ENCODE measurements at places on chromosomes 7 and 10.

DNA sequence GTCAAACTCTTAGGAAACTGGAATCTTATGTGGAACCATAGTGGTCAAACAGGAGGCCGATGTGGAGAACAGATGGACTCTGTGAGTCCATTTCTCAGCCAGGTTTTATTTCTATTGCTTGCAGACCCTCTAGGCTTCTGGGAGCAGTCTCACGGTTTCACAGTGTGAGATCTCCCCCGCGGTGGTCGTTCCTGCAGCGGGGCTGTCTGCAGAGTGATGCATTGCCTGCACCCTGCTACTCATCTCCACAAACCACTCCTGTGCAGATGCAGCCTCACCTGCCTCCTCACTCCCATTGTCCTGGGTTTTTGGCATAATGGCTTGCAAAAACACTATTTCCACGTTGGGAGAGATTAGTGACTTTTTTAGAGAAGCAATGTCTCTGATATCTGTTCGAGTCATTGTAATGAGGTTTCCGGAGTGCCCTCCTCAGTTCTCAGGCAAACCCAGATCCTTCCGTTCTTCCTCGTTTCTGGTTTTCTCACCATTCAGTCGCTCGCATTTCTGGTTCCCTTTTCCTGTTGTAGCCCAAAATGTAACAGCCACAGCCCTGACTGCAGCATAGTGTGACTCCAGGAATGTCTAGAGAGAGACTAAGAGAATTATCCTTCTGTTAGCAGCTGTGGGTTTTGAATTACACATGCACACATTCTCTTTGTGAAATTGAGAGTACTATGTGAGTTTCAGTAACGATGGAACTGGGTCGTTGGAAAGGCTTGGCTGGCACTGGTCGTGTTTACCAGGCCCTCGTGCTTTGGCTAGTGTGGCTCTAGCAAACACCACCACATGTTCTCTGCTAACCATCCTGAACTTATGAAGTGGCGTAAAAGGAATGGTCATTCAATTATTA lies 30.2 kb downstream of the ACADSB start:
- no peak for DNase-seq

GRCh38 chr7:64849250-64849923 lies 53.7 kb upstream of the ZNF273 start:
- DNase-seq: no peak

- DNase-seq: no peak
Observed at GRCh38 chr7:75642810-75643486, 95.8 kb downstream of the HIP1 start.

DNA sequence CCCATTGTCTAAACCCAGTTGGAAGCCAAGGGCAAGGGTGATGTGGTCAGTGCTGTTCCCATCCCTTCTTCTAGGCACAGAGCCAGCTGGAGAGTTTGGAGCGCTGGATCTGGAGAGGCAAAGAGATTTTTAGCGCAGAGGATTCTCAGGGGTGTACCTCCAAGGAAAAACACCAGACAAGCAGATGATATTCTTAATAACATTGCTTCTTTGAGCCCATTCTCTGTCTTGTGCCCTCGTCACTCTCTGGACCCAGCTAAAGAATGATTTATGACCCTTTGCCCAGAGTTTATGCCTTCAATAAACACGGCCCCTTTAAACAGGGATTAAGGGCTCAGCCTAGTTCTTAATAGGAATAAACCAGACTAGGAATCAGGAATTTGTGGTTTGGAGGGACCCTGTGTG lies 4.7 kb upstream of the HIP1 start:
- DNase-seq: no peak

DNA sequence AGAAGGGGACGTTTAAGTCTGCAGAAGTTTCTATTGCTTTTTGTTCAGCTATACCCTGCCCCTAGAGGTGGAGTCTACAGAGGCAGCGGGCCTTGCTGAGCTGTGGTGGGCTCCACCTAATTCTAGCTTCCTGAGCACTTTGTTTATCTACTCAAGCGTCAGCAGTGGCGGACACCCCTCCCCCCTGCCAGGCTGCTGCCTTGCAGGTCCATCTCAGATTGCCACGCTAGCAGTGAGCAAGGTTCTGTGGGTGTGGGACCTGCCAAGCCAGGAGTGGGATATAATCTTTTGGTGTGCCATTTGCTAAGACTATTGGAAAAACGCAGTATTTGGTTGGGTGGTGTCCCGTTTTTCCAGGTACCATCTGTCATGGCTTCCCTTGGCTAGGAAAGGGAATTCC lies 147.3 kb upstream of the PRPS1L1 start:
- no peak for DNase-seq

GRCh38 chr7:77538281-77539212 lies 1.5 kb downstream of the PTPN12 start:
- DNase-seq: no peak

GRCh38 chr7:95881597-95881996 lies 109.2 kb downstream of the DYNC1I1 start:
- no peak for DNase-seq

DNA sequence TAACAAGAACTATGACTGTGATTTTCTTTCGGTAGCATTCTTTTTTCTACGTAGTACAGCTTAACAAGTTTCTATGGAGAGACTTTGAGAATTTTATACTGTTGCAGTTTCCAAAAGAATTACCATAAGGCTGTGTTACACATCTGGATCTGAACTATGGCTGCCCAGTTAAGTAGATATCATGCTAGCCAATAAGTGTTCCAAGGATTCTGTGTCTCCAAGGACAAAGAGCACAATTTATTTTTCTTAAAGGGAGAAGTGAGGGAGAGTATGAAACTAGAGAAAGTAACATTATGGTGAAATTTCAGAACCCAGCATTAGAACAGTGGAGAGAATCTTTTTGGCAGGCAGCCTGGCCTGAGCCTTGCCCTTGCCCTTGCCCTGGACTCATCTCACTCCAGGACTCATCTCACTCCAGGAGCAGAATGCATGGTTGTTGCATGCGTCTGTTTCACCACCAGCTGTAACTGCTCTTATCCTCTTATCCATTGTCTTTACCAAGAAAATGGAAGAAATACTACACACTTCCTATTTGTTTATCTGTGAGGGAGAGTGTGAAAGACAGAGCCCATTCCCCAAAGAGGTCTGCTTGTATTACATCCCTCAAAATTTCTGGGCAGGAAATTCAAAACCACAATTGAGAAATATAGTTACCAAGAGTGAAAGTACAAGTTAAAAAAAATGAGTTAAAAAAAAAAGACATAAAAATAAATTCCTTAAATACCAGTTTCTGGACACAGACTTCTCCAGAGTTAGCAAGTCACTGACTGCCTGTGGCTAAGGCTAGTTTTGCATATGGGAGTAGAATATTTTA lies 1067.5 kb downstream of the NRG3 start:
- no peak for DNase-seq
